ENCODE measurements at places on chromosomes 12 and 14.

DNA sequence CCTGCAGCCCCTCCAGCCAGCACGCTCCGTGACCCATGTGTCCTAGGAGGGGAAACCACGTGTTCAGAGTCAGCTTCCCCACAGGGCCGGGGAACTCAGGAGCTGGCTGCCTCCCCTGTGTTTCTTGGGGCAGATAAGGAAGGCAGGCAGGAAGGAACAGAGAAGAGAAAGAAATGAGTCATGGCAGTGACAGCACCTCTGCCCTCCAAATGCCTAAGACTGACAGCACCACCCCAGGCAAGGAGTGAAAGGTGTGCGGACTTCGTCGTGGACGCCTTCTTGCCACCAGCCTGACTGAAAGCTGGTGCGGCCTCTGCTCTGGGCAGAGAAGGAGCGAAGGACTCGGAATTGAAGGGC, 167.0 kb upstream of the FKBP4 start:
- no peak for DNase-seq

GRCh38 chr14:26088275-26088674, 509.6 kb downstream of the NOVA1 start:
- no peak for DNase-seq

DNA sequence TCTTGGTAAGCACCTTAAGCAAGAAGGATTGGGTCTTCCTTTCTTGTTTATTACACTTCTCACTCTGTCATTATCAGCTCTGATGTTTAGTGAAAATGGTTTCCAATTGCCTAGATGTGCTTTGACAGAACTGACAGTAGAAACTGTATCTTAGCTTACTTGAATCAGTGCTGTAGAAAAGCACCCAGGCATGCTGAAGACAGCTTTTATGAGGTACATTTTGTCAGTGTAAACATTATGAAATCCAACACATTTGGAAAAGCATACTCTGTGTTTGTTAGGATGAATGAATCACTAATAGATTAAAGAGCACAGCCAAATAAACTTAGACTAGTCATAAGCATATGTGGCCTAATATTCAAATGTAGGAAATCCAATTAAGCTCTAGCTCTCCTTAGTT, 290.2 kb upstream of the NPAS3 start:
- no peak for DNase-seq

- no peak for DNase-seq
Measured at GRCh38 chr12:130719263-130719859, 3.3 kb upstream of the RIMBP2 start.

DNA sequence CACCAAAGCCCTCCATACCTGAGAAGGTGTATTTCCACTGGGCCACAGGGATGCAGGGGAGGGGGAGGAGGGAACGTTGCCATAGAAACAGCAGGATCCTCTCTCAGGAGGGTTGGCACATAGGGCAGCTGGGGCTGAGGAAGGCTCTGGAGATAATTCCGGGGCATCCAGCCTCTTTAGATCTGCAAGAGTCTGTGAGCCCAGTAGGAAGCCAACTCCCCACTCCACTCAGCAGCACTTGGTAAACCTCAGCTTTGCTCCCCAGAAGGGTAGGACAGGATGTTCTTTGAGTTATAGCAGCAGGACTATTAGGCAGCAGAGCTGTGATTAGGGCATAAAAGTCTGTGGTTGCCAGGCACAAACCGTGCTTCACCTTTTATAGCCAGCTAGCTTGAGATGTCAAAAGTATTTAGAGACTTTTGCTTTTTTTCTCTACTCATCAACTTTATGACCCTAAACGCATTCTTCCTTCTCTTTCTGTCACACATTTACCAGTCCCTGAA, 7.8 kb upstream of the PLEKHG3 start:
- DNase-seq = no peak

- DNase-seq = no peak
Measured at GRCh38 chr12:103737881-103738280, 103.2 kb downstream of the NT5DC3 start.

DNA sequence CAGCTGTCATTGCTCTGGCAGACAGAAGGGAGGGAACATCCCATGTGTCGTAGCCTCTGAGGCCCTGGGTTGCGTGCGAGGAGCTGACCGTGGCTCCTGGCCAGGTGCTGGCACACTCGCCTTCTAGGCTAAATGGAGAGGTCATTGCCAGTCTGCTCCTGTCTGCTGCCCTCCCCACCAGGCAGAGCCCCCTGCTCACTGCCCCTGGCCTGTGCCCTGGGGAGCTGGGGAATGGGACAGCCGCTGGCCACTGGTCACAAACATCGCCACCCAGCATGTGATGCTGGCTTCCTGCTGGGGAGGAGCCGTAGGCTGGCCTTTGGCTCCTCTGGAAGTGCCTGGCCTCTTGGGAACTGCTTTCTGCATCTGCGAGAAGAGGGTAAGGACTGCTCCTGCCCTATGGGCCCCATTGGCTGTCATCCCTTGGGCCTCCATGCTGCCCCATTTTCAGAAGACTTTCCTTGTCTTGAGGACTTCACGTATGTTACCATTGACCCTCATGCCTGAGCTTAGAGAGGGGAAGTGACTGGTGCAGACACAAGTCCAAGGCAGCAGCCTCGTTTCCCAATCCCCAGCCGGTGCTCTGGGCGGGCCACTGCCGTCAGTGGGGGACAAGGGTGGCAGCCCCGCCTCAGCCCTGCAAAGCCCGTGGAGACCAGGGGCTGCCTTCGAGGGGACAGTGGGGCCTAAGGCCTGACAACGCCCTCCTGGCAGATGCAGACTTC, 2.0 kb upstream of the TNFAIP2 start:
- DNase-seq = no peak

DNA sequence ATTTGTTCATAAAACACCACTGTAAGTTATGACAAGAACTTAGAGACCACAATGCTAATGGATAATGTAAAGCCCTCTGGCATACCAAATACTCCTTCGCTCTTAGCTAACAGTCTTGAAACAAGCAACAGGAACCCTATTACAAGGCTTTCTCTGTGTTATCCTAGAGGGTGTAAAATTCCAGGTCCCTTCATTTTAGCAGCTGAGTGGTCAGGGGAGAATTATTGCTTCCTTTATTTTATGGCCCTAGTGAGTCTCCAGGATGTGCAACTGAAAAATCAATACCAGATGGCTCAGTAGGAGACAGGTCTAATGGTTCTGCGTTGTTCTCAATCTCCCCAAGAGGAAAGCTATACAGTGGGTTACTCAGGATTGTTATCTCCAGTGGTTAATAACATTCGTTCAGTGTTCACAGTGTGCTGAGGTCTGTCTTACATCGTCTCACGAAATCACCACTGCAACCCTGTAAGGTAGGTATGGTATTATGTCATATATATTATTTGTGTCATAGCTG, 172.7 kb upstream of the CNOT2 start:
- no peak for DNase-seq

DNA sequence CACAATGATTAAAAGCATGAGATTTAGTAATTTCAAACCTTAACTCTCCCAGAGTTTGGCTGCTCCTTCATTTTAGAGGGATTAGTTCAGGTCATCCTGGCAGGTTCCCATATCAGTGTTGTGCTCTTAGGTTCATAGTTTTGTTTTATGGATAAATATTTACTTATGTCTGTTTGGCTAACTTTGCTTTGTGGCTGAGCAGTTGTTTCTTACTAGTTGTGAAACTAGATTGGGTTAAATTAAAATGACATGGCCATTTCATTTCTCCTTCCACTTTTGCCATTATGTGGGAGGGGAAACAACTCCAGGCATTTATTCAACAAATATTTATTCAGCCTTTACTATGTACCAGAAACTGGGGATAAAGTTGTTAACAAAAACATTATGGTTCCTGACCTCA, 158.8 kb downstream of the TMTC3 start:
- DNase-seq = no peak

DNA sequence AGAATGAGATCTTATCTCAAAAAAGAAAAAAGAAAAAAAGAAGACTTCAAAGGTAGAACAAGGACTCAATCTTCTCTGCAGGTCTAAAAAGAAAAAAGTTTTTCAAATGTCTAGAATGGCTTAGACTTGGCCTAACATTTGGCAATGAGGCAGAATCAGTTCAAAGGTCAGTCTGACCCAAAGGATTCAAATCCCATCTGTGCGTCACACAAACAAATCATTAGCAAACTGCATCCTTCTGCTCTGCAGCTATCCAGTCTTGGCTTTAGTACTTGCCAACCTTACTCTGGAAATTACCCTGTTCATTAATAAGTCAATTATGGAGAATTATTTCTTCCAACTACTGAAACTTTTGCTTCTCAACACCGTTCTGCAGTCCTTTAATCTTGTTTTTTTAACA, 3.1 kb downstream of the YAF2 start:
- DNase-seq = no peak

- DNase-seq = no peak
Measured at GRCh38 chr12:120719496-120720233, 6.0 kb upstream of the ACADS start.

DNA sequence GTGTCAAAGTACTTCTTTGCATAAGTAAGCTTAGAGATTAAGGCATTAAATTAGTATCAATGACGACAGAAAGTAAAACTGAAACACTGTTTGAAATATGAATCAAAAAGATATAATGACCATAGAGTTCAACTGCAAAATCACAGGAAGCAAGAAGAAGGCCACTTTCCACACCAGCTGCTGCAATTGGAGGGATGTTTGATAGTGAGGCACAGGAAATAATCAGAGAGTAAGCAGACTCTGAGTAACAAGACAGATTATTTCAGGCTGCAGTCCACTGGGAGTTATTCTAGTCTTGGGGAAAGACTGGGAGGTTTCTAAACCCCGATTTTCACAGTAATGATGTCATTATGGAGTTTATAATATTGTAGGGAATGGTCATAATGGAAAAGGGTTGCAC, 12.9 kb downstream of the MDGA2 start:
- DNase-seq = no peak

GRCh38 chr14:103007555-103007954, 49.8 kb downstream of the CDC42BPB start:
- no peak for DNase-seq

- DNase-seq = peak; percentile 58
Measured at GRCh38 chr14:21846227-21846885, 172.7 kb upstream of the OR4E1 start.

DNA sequence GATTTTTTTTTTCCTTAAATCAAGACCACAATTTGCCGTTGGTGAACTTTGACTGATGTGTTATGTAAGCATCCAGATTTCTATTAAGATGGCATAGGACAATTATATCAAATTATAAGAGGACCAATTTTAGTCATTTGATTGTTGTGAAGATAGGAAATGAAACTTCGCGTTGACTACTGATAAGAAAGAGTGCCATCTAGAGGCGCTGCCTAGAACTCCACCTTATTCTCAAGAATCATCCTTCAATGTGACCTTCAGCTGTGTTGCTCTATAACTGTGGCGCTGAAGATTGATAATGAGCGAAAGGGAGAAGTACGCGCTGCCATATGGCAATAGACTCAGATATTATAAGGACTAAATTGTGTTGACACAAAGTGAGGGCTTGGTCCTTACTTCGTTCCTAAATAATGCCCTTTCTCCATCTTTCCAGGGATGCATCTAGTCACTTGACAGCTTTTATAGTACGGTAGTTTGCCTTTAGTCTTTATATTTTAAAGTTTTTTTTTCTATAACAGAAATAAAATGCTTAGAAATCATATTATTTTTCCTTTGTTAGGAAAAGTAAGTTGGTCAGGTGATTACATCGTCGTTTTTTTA, 350.8 kb upstream of the STXBP6 start:
- DNase-seq = peak; percentile 8

DNA sequence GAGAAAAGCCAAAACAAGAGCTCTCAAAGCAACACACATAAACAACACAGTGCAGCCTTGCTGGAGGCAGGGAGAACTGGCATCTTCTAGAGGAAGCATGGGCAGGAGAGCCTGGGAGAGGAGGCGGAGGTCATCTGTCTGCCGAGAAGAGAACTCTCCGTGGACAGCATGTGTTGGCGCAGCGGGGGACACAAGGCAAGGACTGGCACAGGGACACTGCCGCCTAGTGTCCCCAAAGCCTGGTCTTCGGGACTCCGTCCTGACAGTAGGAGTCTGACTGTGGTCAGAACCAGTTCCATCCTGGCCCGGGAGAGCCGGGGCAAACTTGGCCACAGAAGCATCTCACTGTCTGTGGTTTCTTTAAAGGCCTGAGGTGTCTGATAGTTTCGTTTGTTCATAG, 47.3 kb downstream of the KCNA1 start:
- DNase-seq = no peak

GRCh38 chr12:101111441-101111840, 98.6 kb downstream of the SLC5A8 start:
- DNase-seq = no peak

DNA sequence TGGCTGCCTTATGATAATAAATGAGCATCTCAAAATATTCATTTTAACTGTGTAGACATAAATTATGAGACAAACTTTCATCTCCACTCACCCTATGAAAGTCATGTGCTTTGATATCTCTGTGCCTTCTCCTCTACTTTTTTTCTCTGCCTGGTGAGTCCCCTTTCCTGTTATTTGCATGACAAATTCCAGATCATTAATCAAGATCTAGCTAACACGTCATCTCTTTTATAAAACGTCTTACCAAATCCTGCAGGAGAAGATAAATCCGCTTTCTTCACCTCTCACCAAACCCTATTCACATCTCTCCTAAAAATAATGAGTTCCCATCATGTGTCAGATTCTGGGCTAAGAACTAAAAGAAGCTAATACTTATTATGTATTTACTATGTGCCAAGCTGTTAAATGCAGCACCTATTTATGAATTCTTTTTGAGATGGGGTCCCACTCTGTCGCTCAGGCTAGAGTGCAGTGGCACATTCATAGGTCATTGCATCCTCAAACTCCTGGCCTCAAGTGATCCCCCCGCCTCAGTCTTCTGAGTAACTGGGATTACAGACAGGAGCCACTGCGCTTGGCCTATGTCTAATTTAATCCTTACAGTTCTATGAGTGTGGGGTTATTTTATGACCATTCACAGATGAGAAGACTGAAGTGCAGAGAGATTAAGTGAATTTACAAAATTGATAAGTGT, 26.7 kb downstream of the SPX start:
- DNase-seq = no peak

GRCh38 chr14:89117012-89117411, 292.6 kb downstream of the TTC8 start:
- DNase-seq = no peak

DNA sequence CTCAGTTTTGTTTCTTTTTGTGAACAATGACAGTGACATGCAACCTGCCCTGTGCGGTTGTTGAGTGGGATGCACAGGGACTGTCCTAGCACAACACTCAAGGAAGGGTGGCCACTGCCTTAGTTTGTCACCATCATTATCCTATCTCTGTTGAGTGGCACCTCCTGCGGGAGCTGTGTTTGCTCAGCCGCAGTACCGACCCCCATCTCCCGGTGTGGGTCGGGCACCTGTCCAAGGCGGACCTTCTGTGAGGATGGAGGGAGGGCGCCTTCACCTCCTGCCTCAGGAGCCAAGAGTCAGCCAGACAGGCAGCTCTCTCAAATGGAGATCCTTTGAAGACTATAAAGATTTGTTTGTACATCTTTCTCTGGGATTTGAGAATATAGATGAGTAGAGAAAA, 142.1 kb downstream of the TSPAN9 start:
- no peak for DNase-seq

Measured in activated T-cell treated with anti-CD3 and anti-CD28 coated beads for 48 hours (primary cell).